Activated CD8-positive, alpha-beta memory T cell treated with anti-CD3 and anti-CD28 coated beads for 1 hour (primary cell): ENCODE measurements at places on chromosomes 4 and X.

- DNase-seq: no peak
Observed at GRCh38 chr4:76504613-76505465, 69.8 kb downstream of the SHROOM3 start.

DNA sequence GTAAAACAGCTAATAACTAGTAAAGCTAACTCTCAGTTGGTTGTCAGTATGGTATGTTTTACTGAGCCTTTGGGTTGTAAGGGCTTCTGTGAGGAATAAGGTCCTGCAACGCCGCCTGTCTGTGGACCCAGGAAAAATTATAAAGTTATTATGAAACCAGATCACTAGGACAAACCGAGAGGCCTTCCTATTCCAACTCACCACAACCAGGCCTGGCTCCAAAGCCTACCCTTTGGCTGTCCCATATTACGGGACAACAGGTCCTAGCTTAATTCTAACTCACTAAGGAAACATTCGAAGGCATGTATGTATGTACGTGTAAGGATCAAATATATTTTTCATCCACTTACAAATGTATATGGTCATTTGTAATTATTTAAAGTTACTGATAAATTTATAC is 1.4 kb downstream of the ANKRD17 start:
- DNase-seq: peak; percentile 43

GRCh38 chr4:184536881-184537248 is 62.5 kb upstream of the IRF2 start:
- no peak for DNase-seq

- DNase-seq: no peak
Observed at GRCh38 chrX:1086444-1087409, 125.7 kb downstream of the CRLF2 start.

DNA sequence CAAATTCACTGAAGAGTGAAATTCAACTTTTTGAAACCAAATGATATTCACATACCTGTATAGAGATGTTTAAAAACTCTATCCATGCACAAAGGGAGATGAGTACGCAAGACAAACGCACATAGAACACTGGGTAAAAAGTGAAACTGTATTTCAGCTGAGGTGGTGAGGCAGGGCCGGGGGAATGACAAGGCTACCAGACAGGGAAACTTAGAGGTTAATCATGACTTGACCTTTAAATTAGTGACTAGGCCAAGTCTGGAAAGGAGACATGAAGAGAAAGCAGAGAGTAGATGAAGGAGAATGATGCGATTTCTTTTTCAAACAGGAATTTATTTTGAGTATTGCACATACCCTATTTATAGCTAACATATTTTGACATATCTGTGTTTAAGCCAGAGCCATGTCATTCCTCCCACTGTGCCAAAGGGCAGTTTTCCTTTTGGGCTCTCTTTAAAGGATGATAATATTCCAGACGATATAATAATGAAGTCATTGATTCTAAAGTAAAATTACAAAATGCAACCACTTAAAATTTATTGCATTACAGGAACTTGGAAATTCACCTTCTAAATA is 49.4 kb downstream of the ARHGEF6 start:
- no peak for DNase-seq

DNA sequence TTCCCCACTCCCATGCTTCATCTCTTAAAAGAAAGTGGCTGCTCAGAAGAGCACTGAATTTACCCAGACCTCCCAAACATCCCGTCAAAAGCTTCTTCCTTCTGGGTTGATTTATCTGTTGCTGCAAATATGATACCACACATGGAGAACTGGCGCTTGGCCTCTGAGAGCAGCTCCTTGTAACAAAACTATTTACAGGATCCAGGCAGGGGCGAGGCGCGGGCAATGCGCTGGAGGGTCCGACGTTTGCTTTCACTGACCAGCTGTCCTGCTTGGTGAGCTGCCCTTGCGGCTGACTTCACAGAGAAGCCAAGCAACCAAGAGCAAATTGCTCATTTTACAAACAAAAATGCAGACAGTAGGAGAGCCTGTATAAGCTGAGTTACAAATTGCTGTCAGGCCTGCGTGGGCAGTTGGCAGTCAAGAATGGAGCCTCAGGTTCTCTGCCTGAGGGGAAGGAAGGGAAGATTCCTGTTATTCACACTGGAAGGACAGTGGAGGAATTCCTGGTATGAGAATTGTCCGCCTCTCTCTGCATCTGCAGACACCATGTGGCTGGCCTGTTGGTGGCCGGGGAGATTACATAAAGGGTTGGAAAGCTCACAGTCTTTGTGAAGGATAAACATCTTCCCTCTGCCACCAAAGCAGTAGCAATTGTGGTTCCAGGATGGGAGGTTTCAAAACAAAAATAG is 192.2 kb upstream of the LEF1 start:
- DNase-seq: no peak

DNA sequence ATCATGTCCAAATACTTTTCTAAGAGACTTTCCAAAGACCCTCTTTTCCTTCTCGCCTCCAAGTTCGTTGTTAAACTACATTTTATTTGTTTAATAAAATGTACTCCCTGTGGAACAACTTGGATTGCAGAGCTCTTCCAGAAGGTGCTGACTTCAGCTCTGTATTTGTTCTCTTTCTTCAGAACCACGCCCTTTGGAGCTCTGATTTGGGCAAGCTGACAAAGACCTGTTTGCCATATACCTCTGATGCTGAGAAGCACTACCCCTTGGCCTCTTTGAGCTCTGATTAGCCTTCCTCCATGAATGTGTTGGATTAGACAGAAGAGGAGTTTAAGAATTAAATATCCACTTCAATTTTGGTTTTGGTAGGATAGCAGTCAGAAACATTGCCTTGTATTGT is 815.1 kb upstream of the POU3F4 start:
- no peak for DNase-seq

DNA sequence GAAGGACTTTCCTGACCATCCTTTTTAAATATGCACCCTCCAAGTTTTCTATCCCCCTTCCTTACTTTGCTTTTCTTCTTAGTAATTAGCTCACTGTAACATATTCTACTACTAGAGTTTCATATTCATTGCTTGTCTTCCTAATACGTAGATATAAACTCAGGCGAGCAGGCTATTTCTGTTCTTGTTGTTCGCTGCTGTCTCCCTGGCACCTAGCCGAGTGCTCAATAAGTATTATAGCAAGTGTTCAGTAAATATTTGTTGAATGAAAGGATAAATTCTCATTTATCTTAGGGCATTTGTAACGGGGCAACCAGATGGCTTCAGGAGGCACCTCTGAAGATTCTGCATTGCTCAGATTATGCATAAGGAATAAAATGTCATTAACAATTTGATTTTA is 6.8 kb upstream of the RHOH start:
- DNase-seq: no peak

- DNase-seq: no peak
Observed at GRCh38 chr4:6153874-6154273, 46.5 kb downstream of the JAKMIP1 start.

DNA sequence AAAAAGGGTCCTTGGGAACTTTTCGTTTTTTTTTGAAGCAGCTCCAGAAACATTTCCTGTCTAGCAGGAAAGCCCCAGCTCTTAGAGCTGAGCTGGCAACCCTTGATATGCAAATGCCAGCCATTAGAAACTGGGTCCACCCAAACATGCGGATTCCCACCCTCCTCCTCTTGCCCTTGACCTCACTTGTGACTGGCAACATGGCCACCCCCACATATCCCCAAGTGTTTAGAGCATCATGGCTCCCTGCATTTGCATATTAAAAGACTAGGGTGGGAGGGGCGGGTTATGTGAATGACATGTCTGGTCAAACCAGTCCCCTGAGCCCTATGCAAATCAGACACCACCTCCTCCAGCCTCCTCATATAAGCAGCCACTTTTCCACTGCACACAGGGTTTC is 671.1 kb downstream of the FAT4 start:
- DNase-seq: no peak
